Fibroblast of lung (primary cell): ENCODE measurements at places on chromosomes 5 and 9.

DNA sequence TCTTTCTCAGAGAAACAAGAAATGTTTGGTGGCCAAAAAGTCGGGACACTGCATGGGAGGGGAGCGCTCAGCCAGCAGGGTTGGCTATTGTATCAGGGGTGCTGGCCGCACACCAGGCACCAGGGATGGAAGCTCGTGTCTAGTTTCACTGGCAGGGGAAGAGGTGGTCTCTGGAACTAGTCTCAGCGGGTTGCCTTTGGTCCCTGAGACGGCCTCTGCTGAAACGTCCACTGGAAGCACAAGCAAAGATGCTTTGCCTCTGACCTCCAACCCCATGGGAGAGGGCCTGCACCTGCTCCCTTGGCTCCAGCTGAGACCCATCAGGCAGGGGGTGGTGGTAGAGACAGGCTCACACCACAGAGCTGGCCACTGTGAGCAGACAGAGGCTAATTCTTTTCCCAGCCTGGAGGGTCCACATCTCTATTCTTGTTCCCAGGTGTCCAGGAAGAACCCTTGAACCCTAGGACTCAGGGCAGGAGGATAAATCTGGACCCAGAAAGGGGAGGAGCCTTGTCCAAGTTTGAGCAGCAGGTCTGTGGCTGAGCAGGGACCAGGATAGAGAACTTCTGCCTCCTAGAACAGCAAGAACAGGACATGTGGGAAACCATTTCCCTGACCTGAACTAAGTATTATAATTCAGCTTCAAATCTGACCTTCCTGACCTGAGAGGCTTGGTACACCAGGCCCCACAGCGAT, 102.6 kb downstream of the RGS3 start:
- H3K4me3 ChIP-seq = peak overlapping the region; percentile 55
- DNase-seq = peak; percentile 16
- peaks cover 24% of the 10 kb centered on the region for H3K4me1 ChIP-seq

DNA sequence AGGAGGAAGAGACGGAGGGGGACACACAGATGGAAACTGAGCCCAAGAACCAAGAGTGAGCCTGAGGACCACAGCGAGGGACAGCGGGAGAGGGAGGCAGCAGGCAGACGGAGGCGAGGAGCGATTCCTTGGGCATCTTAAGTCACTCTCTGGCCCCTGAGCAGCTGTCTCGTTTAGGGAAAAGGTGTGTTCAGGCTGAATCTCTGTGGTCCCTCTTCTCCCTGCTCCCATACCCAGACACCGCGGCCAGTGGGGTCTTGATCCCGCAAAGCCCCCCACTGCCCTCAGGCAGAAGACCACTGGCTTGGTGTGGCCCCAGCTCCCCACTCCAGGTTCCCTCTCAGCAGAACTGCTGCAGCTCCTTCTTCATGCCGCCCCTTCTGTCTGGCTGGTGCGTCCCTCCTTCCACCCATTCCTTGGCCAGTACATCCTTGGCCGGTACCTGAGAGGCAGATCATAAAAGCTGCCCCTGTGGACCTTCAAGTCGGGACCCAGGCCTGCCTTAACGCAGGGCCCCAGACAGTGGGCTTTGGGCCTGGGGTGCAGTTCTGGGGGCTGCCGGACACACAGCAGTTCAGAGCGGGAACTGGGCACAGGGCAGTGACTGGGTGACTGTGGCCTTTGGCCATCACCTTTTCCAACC, 5.8 kb upstream of the RALGDS start:
- no peaks in the 10 kb centered on the region for H3K27me3 ChIP-seq
- no peak overlapping the region for H3K4me3 ChIP-seq
- H3K36me3 ChIP-seq = no peaks in the 10 kb centered on the region
- H3K27ac ChIP-seq = no peak overlapping the region
- H3K4me1 ChIP-seq = peaks cover 20% of the 10 kb centered on the region
- DNase-seq = no peak

GRCh38 chr9:1429297-1429696, 379.1 kb downstream of the DMRT2 start:
- no peaks in the 10 kb centered on the region for H3K27me3 ChIP-seq
- no peak for DNase-seq
- no peaks in the 10 kb centered on the region for H3K36me3 ChIP-seq
- no peaks in the 10 kb centered on the region for H3K4me1 ChIP-seq
- no peak overlapping the region for H3K27ac ChIP-seq
- H3K4me3 ChIP-seq = no peak overlapping the region

DNA sequence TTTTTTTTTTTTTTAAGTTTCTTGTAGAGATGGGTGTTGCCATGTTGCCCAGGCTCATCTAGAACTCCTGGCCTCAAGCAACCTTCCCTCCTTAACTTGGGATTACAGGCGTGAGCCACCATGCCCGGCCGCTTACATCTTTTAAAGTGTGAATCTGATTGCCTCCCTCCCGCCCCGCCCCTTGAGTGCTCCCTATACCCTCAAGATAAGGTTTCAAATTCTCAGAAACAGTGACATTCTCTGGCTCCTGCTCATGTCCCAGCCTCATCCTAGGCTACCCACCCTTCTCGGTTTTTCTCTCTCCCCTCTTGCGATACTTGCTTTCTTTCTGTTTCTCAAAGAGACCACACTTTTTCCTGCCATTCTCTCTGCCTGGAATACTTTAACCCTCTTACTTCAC, 12.4 kb downstream of the MORN5 start:
- H3K4me1 ChIP-seq = no peaks in the 10 kb centered on the region
- H3K27me3 ChIP-seq = peaks cover 26% of the 10 kb centered on the region
- H3K36me3 ChIP-seq = no peaks in the 10 kb centered on the region
- H3K4me3 ChIP-seq = no peak overlapping the region

- no peaks in the 10 kb centered on the region for H3K36me3 ChIP-seq
- no peak for DNase-seq
- no peaks in the 10 kb centered on the region for H3K4me1 ChIP-seq
- no peaks in the 10 kb centered on the region for H3K27me3 ChIP-seq
- H3K4me3 ChIP-seq = no peak overlapping the region
Observed at GRCh38 chr5:102603670-102604069, 104.9 kb upstream of the SLCO6A1 start.

GRCh38 chr9:134600371-134600770, 41.2 kb upstream of the COL5A1 start:
- no peaks in the 10 kb centered on the region for H3K36me3 ChIP-seq
- DNase-seq = no peak
- H3K27me3 ChIP-seq = no peaks in the 10 kb centered on the region
- no peak overlapping the region for H3K27ac ChIP-seq
- no peak overlapping the region for H3K4me3 ChIP-seq

DNA sequence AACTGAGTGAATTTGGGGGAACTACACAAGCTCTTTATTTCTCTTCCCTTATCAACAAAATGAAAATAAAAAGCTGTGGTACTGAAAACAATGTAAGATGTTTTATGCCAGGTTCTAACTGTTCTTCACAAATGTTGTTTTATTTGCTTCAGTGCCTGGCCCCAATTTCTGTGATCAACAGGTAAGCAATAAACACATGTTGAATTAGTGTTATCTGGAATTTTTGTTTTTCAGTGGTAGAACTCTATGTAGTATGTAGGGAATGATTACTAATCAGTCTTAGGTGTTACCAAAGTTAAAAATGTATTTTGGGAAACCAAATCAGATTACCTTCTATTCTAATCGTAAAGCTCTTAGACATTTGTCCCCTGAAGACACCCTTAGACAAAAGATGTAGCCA, 7.5 kb upstream of the DPYSL3 start:
- no peak for DNase-seq
- peaks cover 3% of the 10 kb centered on the region for H3K4me1 ChIP-seq
- H3K27me3 ChIP-seq = no peaks in the 10 kb centered on the region

- no peaks in the 10 kb centered on the region for H3K27me3 ChIP-seq
- no peak overlapping the region for H3K4me3 ChIP-seq
- H3K4me1 ChIP-seq = no peaks in the 10 kb centered on the region
- DNase-seq = no peak
Observed at GRCh38 chr9:7033076-7034045, 275.6 kb downstream of the KDM4C start.

- H3K4me3 ChIP-seq = peak overlapping the region; percentile 97
- no peaks in the 10 kb centered on the region for H3K27me3 ChIP-seq
- peak; percentile 10 for DNase-seq
- H3K4me1 ChIP-seq = peaks cover 2% of the 10 kb centered on the region
- H3K36me3 ChIP-seq = no peaks in the 10 kb centered on the region
- peak overlapping the region; percentile 80 for H3K27ac ChIP-seq
Observed at GRCh38 chr5:122775550-122776542, 966 bp downstream of the SNX2 start.

DNA sequence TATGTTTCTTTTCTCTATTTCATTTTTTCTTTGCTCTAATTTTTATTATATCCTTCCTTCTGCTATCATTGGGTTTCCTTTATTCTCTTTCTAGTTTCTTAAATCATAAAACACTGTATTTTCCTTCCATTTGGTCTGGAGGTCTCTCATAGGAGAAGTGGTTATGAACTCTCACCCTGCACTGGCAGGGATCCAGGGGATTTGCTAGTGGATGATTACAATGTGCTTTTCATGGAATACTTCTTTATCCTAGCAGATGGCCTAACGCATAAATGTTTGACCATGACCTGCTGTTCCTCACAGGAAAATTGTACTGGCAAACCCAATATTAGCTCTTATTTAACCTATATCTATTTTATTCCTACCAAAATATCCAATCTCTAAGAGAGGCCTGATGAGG, 31.5 kb upstream of the SGCD start:
- no peaks in the 10 kb centered on the region for H3K36me3 ChIP-seq
- no peak for DNase-seq
- no peak overlapping the region for H3K4me3 ChIP-seq
- no peaks in the 10 kb centered on the region for H3K27me3 ChIP-seq
- H3K4me1 ChIP-seq = no peaks in the 10 kb centered on the region
- no peak overlapping the region for H3K27ac ChIP-seq

DNA sequence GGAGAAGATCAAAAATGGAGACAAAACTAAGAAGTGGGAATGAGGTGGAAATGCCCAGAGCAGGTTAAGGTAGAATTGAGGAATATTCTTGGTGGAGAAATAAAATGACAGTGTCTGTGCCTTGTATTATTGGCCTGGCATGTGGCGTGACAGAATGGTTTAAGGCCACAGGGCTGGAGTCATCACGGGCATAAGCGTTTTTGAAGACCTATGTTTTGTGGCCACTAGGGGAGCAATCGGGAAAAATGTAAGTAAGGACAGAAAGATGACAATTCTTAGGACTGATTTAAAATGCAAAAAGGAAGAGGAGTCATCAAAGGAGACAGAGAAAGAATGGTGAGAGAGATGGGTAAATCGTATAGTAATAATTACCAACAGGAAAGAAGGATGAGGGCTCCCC, 72.2 kb upstream of the EPB41L4A start:
- H3K27ac ChIP-seq = no peak overlapping the region
- H3K4me3 ChIP-seq = no peak overlapping the region
- H3K4me1 ChIP-seq = no peaks in the 10 kb centered on the region
- H3K36me3 ChIP-seq = no peaks in the 10 kb centered on the region
- no peaks in the 10 kb centered on the region for H3K27me3 ChIP-seq

- H3K36me3 ChIP-seq = no peaks in the 10 kb centered on the region
- no peaks in the 10 kb centered on the region for H3K4me1 ChIP-seq
- no peak overlapping the region for H3K27ac ChIP-seq
- H3K27me3 ChIP-seq = peaks cover 17% of the 10 kb centered on the region
Observed at GRCh38 chr5:36706662-36707061, 100.3 kb downstream of the SLC1A3 start.

- H3K27me3 ChIP-seq = no peaks in the 10 kb centered on the region
- H3K4me1 ChIP-seq = peaks cover 5% of the 10 kb centered on the region
- no peaks in the 10 kb centered on the region for H3K36me3 ChIP-seq
- H3K27ac ChIP-seq = no peak overlapping the region
- no peak overlapping the region for H3K4me3 ChIP-seq
Observed at GRCh38 chr5:17174965-17175364, 42.5 kb upstream of the BASP1 start.

- no peaks in the 10 kb centered on the region for H3K36me3 ChIP-seq
- no peaks in the 10 kb centered on the region for H3K4me1 ChIP-seq
- peaks cover 23% of the 10 kb centered on the region for H3K27me3 ChIP-seq
- H3K27ac ChIP-seq = no peak overlapping the region
- no peak for DNase-seq
- no peak overlapping the region for H3K4me3 ChIP-seq
Observed at GRCh38 chr5:136188859-136189258, 4.1 kb downstream of the SMIM32 start.

- H3K4me3 ChIP-seq = no peak overlapping the region
- no peaks in the 10 kb centered on the region for H3K4me1 ChIP-seq
- no peak for DNase-seq
- no peak overlapping the region for H3K27ac ChIP-seq
Observed at GRCh38 chr9:72427801-72428200, 62.8 kb upstream of the ZFAND5 start.
